ENCODE measurements at places on chromosomes 13 and 19.
A peak's percentile ranks its signal among the peaks of the same experiment; 100 is the strongest.

GRCh38 chr13:33276570-33276969, 9.0 kb downstream of the STARD13 start:
- no peak for DNase-seq

GRCh38 chr19:54364775-54365257, at the start of gene LAIR1:
TSS of gene LAIR1 (minus strand) at chr19:54364931. CDS start at chr19:54364804, 127 bp downstream.
- DNase-seq = no peak

DNA sequence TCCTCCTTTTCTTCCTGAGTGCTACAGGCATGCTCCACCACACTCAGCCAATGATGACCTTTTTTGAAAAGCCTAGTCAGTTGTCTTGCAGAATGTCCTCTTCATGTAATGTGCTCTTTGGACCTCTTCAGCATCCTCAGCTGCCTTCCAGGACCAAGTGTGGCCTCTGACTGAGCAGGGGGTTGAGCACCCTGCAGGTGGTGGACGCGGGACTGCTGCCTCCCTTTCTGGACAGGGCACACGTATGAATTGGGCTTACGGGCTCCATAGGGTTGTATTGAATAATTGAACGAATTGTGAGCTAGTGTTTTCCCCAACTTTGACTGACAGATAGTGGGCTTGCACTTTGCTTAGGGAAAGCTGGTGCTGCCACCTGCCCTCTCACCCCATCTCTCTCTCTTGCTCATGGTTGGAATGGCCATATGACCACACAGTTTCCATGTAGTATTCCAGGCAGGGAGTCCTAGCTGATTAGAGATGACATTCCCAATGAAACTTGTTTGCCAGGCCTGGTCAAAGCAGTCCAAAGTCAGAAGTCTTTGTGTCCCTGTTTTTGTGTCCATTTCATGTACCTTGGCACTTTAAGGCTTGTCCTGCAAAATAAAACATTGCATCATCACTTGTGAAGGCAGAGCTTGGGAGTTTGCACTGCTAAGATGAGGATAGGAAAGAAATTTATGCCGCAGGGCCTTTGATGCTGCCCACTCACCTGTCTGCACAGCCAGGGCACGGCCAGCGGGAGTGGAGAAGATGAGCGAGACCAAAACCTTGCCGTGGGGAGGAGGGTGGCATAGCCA, 76.3 kb upstream of the NPAS1 start:
- DNase-seq = no peak

DNA sequence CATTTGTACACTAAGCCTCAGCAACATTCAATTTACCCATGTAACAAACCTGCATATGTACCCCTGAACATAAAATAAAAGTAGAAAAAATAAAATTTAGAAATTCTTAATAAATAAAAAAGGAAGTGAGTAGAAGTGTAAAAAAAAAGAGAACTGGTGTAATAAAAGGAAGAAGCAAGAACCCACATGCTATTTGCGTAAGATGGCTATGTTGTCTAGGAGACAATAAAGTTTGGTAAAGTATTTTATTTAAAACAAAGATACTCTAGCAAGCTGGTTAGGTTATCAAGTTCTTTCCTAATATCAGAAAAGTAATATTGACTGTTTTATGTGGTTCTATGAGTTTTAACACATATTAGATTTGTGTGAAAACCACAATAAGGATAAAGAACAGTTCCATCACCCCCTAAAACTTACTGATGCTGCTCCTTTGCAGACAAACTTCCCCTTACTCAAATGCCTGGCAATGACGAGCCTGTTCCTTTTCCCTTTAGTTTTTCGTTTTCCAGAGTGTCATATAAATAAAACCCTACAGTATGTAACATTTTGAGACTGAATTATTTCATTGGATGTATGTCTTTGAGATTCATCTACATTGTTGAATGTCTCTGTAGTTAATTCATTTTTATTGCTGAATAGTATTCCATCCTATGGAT, 98.9 kb downstream of the TNFSF13B start:
- DNase-seq = no peak

DNA sequence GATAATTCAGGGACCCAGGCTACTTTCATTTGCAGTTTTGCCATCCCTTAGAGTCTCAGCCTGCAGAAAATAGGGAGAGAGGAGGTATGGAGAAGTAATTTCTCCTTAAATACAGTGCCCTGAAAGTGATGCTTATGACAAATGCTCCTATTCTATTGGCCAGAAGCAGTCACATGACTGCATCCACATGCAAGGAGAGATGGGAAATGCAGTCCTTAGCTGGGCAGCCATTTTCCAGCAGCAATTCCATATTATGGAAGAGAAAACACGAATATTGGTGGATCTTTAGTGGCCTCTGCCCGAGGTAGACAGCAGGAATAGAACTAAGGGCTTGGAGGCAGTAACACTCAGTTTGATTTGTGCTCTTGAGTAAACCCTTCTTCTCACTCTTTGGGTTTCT, 39.4 kb downstream of the VAV1 start:
- DNase-seq = no peak

GRCh38 chr19:36051236-36051635, 2.8 kb downstream of the THAP8 start:
- DNase-seq = no peak

DNA sequence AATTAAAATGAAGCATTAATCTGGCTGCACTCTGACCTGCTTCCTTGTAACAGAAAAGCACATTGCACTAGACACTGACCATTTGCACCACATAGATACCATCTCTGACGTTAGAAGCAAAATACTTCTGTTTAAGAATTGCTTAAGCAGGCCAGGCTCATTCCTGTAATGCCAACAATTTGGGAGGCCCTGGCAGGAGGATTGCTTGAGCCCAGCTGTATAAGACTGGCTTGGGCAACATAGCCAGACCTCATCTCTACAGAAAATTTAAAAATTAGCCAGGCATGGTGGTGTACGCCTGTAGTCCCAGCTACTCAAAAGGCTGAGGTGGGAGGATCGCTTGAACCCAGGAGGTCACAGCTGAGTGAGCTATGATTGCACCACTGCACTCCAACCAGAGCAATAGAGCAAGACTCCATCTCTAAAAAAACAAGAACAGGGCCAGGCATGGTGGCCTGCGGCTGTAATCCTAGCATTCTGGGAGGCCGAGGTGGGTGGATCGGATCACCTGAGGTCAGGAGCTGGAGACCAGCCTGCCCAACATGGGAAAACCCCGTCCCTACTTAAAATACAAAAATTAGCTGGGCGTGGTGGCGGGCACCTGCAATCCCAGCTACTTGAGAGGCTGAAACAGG, 7.0 kb upstream of the TLE6 start:
- no peak for DNase-seq

DNA sequence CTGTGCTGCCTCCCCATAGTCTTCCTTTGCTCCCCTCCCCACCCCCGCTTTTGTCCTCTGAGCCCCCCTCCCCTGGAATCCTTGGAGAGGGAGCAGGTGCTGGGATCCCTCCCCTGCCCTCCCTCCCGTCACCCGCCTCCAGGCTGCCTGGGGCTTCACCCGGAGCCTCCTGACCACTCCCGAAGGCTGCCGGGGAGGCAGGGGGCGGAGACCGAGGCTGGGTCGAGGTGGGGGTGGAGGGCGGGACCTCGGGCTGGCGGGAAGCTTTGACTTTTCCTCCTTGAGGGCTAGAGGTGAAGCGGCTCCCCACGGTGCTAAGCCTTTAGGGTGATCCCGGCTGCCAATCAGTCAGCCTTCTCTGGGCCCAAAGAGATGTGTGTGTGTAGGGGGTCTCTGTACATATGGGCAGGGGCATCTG, 1.5 kb downstream of the KMT5C start:
- DNase-seq = peak; percentile 17

GRCh38 chr13:43229506-43229905, 206.1 kb downstream of the DNAJC15 start:
- DNase-seq = no peak

DNA sequence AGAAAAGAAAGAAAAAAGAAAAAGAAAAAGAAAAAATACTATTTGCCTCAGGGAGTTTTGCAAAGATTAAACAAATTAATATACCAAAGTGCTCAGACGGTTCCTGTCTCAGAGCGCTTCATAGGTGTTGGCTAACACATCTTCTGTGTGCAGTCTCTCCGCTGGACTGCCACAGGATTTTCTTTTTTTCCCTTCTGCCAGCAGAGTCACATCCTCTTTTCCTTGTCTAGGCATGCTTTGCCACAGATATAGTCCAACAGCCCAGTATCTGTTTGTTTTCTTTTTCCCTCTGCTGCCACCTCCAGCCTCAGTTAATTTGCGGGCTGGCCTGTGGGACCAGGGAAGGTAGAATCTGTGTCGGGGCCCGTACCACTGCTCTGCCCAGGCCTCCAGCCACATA, 3.4 kb upstream of the URAD start:
- no peak for DNase-seq
